Type B pancreatic cell (in vitro differentiated cells): ENCODE measurements at places on chromosomes 13 and 19. TPM values are rescaled to one million over a fixed set of nuclear protein-coding genes. Genes with fewer than 3 reads are reported as not detected.

ASF1B gene
- 14.8 and 27.4 TPM in 2 replicates for total RNA-seq

CLEC4G gene
- not detected in 2 replicates for total RNA-seq

COL4A1 gene
- 20.4 and 83.6 TPM in 2 replicates for total RNA-seq

PODNL1 gene
- total RNA-seq, result 0.48 and 0.75 TPM in 2 replicates

A1BG gene
- 5.1 and 11.7 TPM in 2 replicates for total RNA-seq

LENG9 gene
- total RNA-seq, result 3.9 and 4.2 TPM in 2 replicates

BEST2 gene
- 0.14 TPM in 1 of 2 replicates, not detected in the other for total RNA-seq

DNA sequence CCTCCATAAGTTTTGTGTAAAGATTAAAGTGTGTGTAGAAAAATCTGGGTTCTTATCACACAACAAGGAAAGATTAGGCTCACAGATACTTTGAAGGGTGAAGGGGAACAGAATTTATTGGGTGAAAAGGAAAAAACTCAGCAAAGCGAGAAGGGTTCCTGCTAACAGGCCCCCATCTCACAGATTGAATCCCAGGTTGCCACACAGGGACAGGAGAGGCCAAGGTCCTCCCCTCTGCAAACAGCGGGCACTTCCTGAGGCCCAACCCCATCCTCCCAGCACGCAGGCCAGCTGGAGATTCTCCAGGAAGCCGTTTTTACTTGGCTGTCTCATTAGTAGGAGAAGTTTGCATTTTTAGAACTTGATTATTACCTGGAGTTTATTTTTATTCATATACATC lies 15.2 kb upstream of the ERCC5 start:
- no peaks in the 10 kb centered on the region for H3K4me1 ChIP-seq
- H3K27me3 ChIP-seq, result no peaks in the 10 kb centered on the region
- H3K27ac ChIP-seq, result no peak overlapping the region
- no peak for DNase-seq
- H3K4me3 ChIP-seq, result no peak overlapping the region
- peaks cover 9% of the 10 kb centered on the region for H3K36me3 ChIP-seq

DNA sequence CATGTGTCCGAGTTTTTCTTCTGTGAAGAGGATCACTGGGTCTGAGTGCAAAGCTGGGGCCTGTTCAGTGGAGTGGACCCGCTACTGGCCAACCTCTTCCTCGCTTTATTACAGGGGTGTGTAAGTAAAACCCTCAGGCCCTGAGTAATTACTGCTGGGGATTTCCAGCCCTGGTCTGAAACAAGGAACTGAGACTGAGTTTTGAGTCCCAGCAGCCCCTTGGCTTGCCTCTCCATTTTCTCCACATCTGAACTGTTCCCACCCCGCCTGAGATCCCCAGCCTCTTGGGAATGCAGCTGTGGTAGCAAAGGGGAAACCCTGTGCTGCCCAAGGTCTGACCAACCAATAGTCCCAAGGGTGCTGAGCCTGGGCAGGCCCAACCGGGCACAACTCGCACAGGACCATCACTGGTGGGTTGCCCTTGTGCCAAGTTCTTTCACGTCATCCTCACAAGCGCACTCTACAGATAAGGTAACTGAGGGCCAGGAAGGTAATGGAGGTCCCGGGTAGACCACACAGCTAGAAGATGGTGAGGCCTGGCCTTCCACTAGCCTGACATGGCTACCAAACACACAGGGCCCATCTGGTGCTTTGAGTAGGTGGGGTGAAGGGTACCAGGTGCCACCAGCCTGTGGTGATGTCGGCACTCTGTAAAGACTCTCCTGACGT lies 13.7 kb upstream of the SLC35E1 start:
- peaks cover 48% of the 10 kb centered on the region for H3K4me1 ChIP-seq
- no peak for DNase-seq
- H3K36me3 ChIP-seq, result no peaks in the 10 kb centered on the region
- H3K4me3 ChIP-seq, result peak overlapping the region; percentile 36

DNA sequence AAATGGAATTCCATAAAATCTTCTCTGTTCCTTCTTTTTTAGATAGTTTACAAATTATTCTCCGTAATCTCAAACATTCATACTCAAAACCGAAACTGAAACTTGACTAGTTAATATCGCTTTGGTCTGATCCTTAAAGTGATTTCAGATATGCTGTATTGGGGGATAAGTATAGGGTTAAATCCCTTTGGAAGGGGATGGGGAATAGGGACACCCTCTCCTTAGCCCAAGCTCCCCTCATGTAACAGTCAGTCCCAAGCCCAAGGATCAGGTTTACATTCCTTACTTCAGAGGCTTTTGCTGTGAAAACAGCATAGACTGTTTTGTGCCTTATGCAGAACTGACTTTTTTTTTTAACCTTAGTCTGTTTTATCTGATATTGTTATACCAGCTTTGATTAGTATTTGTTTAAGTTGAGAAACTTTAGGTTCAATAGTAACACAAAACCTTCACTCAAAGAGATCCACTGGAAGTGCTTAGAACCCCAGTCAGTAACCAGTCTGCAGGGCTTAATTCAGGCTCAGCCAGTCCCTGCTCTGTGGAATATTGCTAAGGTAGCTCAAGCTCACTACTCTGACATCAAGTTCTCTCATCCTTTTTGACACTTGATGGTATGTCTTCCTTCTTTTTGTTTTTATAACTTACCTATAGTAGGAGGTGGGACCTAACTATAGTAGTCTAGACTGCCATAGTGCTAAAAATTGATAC lies 10.5 kb downstream of the CDADC1 start:
- no peak overlapping the region for H3K4me3 ChIP-seq
- no peaks in the 10 kb centered on the region for H3K4me1 ChIP-seq
- no peak overlapping the region for H3K27ac ChIP-seq
